ENCODE measurements at places on chromosomes 6 and 20.

DNA sequence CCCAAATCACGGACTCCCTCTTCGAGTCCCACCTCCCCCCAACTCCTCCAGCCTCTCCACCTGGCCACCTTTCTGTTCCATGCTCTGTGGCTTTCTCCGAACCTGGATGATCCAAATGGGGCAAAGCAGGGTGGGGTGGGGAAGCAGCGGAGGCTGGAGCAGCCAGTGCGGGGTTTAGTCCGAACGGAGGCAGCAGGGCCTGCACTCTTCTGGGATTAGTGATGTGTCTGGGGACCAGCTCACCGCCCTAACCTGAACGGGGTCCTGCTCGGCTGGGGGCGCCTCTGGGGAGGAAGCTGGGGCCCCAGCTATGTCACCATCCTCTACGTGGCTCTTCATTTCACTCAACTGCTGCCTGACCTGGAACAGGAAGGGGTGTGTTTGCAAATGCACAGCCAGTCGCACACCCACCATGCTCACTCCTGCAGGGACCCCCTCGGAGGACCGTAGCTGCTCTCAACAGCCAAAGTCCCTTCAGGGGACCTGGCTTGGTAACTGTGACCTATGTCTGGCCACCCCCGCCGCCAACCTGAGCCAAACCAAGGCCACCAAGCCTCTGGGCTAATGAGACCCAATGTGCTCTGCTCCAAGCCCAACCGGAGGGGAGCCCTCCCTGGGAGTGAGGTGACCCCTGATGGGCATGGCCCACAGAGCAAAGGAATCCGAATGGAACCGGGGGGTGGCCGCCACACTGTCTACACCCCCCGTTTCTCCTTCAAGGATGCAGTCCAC is 46.8 kb downstream of the DSTN start:
- no peak for DNase-seq

- no peak for DNase-seq
These were observed 122.3 kb downstream of the JARID2 start for GRCh38 chr6:15368186-15368585.

DNA sequence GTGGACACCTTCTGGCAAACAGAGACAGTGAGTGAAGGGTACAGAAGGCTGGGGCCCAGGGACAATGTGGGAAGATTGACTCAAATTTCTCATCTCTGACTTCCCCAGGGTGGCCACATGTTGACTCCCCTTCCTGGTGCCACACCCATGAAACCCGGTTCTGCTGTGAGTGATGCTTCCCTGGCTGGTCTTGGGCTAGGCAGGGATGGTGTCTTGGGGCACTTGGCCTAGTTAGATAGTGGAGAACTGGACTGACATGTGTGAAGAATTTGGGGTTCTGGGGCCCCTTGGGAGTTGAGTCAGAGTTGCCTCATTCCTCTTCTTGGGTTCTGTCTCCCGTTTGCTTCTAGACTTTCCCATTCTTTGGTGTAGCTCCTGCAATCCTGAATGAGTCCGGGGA is 34.2 kb downstream of the GSS start:
- DNase-seq: peak; percentile 32

DNA sequence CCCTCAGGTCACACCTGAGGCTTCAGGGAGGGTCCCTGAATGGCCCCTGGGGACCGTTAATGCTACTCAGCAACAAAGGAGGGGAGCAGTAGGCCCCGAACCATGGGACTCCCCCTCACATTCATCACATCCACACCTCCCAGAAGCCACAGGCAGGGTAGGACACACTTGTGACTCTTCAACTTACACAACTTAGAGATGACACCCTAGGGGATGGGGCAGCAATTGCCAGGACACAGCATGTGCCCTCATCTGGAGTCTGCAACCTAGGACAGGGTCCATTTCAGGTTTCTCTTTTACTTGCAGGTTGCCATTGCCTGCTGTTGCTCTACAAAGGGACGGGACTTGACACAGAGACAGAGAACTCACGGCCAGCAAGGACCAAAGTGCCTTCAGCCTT is 770 bp downstream of the ULBP3 start:
- DNase-seq: no peak

DNA sequence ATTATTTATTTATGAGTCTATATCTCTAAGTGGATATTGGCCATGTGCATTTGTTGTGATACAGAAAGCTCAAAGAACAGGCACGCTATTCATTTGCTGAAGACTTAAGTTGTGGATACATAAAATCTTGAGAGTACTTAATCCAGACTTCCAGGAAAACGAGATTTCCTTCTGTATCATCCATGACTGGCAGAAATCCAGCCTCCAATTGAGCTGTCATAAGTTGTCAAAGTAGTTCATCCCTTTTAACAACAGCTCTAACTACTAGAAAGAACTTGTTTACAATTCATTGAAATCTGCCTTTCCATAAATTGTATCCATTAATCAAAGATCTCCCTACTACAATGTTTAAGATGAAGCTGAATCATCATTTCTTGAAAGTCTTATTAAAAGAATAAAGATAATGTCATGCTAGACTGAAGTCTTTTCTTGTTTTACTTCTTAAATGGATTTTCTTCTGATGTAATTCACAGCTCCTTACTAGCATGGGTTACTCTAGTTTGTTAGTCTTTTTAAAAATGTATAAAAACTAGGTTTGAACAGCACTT is 447.3 kb upstream of the CITED2 start:
- DNase-seq: no peak

- DNase-seq: no peak
These were observed 183.8 kb downstream of the HS3ST5 start for GRCh38 chr6:114158838-114159694.

DNA sequence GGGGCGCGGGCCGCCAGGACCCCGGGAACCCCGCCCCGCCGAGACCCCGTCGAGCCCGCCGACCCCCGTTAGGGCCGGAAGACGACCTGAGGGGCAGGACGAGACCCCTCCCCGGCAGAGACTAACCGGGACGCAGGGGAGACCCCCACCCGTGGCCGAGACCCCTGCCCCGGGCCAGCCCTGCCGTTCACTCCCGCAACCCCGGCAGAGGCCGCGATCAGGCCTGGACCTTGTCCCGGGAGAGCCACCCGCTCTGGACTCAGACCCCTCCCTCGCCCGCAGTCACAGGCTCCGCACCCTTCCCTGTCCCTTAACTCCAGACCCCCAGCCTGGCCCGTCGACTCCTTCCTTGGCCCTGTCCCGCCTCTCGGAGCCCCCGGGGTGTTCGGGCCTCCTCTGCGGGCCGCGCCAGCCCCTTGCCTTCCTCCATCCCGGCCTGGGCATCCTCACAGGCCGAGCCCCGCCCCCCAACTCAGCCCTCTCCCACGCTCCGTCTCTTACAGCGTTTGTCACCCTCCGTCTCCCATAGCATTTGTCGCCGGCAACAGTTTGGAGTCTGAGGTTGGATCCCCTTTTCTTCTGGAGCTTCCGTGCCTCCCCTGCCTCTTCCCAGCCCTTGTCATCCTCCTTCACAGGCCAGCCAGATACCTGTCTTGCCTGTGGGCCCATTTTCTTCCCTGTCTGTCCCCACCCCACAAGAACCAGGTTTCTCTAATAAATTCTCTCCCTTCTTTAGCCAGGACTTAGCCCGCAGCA is 569 bp downstream of the TCEA2 start:
- DNase-seq: peak; percentile 68

- no peak for DNase-seq
These were observed 954.4 kb downstream of the PHF3 start for GRCh38 chr6:64589961-64590360.

- no peak for DNase-seq
These were observed 298.2 kb downstream of the PAX1 start for GRCh38 chr20:22003680-22004079.

GRCh38 chr6:168939796-168940195 is 313.9 kb downstream of the THBS2 start:
- no peak for DNase-seq

GRCh38 chr6:139117734-139118133 is 17.1 kb upstream of the HECA start:
- no peak for DNase-seq

DNA sequence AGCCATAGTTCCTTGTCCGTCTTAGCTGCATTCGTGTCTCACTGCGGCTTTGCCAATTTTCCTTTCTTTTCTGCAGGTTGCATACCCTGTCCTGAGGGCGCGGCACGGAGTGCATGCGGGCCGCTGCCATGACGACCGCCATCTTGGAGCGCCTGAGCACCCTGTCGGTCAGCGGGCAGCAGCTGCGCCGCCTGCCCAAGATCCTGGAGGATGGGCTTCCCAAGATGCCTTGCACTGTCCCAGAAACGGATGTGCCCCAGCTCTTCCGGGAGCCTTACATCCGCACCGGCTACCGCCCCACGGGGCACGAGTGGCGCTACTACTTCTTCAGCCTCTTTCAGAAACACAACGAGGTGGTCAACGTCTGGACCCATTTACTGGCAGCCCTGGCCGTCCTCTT is 17.1 kb upstream of the EFHC1 start:
- DNase-seq: no peak

DNA sequence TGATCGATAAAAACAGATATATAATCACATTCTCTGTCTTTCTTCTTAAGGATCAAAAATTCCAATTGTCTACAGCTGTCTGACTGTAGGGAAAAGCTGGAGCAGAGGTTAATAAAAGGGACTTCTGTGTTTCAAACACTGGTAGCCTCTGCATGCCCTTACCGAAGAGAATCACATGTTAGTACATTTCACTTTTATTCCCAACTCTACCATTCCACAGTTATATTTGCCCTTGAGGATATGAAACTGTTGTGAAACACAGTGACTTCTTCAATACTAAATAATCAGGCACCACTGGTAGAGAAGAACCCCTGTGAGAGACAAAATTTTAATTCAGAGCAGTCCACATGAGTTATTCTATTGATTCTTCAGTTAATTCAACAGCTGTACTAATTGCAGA is 1187.3 kb upstream of the CITED2 start:
- DNase-seq: no peak
